ENCODE measurements at places on chromosomes 13 and 19.

GRCh38 chr19:19460258-19460731 lies 54.8 kb downstream of the GATAD2A start:
- DNase-seq = no peak

GRCh38 chr13:98216711-98217285 lies 39.7 kb upstream of the RNF113B start:
- DNase-seq = no peak

DNA sequence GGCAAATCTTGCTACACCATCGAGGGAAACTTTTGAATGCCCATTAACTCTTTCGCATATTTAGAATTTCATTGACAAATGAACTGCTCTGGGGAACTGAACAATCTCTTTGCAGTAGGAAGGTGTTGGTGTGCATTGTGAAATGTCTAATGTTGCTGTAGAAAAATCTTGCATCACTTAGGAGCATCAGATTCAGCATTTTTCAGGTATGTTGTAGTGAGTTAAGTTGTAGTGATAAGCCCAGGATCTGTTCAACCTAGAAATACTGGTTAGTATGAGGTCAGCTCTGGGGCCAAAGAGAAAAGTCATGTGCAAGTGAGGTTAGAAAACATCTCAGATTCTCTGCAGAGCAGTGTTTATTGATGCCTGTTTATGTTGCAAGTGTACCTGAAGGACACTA lies 4.1 kb downstream of the FRY start:
- no peak for DNase-seq

GRCh38 chr13:37495046-37495445 lies 103.5 kb downstream of the POSTN start:
- DNase-seq = no peak

DNA sequence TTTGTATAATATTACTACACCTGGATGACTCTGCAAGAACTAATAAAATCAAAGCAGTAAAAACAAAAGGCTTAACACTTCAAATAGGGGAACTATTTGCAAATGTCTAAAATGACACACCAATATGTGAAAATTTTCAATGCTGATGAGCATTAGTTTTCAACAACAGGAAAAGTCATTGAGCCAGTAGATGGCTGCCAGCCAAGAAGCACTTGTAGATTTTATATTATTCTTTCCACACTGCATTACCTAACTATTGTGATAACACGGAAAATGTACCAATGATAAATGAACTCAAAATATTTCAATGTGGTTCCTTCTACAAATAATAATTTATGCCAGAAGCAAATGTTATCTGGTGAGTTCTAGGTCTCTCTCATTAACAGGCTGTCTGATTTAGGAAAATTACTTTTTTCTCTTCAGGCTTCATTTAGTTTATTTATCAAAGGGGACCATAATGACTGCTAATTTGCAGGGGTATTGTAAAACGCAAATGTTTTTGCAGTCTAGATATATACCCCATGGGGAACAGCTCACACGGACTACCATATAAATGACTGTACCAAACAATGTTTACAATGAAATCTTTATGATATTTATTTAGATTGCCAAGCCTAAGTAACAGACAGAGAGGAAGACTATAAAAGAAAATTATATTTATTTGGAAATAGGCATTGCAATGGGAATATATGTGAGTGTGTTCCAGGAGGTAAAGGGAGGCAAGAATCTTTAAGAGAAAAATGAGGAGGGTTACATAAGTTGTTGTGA lies 407.8 kb downstream of the LIG4 start:
- DNase-seq = no peak

- DNase-seq = no peak
These were observed 3.1 kb downstream of the NCAN start for GRCh38 chr19:19214892-19215291.

DNA sequence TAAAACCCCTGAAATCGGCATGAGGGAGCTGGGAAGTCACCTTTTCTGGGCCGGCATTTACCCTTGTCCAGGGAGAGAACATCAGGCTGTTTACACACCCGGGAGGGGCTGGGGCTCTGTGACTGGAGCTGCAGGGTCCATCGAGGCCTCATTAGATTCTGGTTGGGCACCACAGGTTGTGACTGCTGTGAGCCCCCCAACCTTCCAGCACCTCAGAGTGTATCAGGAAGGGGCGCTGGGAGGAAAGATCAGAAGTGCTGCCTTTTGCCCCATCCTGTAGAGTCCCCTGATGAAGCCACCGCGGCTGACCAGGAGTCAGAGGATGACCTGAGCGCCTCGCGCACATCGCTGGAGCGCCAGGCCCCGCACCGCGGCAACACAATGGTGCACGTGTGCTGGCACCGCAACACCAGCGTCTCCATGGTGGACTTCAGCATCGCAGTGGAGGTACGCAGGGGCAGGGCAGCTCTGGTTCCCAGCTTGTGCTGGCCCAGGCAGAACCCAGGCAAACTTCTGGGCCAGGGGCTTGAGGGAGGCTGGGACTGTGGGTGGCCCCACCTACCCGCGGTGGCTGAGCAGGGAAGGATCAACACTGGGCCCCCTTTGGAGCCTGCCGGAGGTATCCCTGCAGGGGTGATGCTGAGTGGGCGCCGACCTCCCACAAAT lies 136.4 kb downstream of the STK24 start:
- DNase-seq = no peak

GRCh38 chr13:48571126-48571913 lies 38.4 kb upstream of the RCBTB2 start:
- DNase-seq = no peak

- DNase-seq = no peak
These were observed 27.6 kb downstream of the DHX34 start for GRCh38 chr19:47376589-47377144.

GRCh38 chr13:41418027-41418426 lies 39.3 kb upstream of the RGCC start:
- DNase-seq = no peak

GRCh38 chr13:36919171-36919832 lies 736 bp downstream of the SMAD9 start:
- no peak for DNase-seq

- no peak for DNase-seq
These were observed 158.1 kb downstream of the SUCLA2 start for GRCh38 chr13:47843005-47843404.

- DNase-seq = no peak
These were observed 688 bp downstream of the ZFP36 start for GRCh38 chr19:39407410-39407659.

DNA sequence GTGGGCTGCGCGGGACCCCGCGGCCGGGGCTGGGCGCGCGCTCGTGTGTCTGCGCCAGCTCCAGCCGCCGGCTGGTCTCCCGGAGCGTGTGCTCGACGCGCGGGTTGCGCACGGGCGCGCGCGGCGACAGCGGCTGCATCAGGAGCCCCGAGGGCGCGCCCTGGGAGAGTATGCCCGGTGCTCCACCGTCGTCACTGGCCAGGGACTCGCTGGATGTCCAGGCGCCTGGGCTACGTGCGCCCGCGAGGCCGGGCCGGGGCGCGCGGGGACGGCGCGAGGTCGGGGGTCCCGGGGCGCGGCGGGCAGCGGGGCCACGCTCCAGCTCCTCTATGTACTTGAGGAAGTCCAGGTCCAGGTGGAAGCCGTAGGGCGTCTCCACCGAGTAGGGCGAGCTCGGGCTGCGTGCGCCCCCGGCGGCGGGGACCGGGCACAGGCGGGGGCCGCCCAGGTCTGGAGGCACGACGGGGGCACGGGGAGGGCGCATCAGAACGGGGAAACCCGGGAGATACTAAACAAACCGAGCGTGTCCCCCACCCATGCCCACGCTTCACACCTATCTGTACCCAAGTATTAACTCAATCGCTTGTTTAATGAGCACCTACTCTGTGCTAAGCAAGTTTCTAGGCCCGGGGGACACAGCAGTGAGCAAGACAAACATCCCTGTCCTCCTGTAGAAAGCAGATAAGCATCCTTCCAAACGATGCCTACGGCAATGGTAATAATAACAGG lies 7.6 kb downstream of the KANK3 start:
- DNase-seq = no peak

DNA sequence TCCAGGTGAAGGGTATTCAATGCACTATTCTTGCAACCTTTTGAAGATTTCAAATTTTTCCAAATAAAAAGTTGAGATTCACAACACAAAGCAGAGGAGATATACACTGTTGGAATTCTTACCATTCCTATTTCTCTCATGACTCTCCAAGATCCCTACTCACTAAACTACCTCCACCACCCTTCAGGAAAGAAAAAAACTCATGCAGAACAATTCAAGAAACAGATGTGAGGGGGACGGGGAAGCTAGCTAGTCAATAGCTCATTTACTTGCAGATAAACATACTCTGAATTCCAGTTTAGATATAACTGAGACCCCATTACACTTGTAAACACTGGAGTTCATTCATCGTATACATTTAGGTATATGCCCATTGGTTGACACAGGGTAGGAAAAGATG lies 90.0 kb upstream of the SERP2 start:
- DNase-seq = no peak

- DNase-seq = no peak
These were observed 170.6 kb downstream of the POSTN start for GRCh38 chr13:37427843-37428494.

GRCh38 chr19:19817357-19817756 lies 4.2 kb downstream of the ZNF506 start:
- DNase-seq = peak; percentile 25

- DNase-seq = no peak
These were observed 69.0 kb downstream of the GGACT start for GRCh38 chr13:100519626-100520025.

DNA sequence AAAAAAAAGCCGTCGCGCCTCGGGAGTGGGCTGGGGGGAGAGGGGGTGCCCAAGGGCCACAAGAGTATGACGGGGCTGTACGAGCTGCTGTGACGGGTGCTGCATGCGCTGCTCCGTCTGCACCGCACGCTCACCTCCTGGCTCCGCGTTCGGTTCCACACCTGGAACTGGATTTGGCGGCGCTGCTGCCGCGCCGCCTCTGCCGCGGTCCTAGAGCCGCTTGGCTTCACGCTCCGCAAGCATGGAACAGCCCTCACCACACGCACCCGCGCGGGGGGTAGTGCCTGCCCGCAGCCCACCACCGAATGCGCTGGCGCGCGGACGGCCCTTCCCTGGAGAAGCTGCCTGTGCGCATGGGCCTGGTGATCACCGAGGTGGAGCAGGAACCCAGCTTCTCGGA lies 18.8 kb downstream of the C1QTNF9 start:
- no peak for DNase-seq

GRCh38 chr19:2027361-2027760 lies 11.8 kb upstream of the BTBD2 start:
- DNase-seq = no peak

DNA sequence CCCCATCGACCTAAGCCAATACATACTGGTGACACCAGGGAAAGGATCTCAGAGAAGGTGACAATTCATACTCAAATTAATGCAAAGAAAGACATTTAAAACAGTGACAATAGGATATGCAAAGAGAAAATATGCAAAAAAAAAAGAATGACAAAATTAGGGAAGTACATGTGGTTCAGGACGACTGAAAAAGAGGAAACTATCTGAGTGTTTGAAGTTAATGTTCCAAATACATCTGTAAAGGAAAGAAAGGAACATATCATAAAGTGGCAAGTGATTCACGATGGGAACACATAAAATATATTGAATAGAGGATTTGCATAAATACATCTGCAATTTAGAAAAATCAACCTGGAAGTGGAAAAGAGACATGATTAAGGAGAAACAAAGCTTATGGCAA lies 441.4 kb downstream of the SLITRK5 start:
- no peak for DNase-seq

GRCh38 chr19:310141-310651 lies 19.0 kb upstream of the PLPP2 start:
- no peak for DNase-seq

- DNase-seq = no peak
These were observed 73.4 kb downstream of the SOX1 start for GRCh38 chr13:112140366-112140765.

DNA sequence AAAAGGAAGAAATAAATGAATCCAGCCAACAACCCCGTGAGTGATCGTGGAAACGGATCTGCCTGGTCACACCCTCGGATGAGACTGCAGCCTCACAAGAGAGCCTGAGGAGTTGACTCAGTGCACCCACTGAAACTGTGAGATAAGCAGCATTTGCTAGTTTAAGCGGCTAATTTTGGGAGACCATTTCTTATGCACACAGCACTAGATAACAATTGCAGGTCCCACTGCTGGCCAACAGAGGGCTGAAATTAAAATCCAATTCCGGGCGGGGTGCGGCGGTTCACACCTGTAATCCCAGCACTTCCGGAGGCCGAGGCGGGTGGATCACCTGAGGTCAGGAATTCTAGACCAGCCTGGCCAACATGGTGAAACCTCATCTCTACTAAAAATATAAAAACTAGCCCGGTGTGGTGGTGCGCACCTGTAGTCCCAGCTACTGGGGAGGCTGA lies 3.6 kb downstream of the UQCR11 start:
- no peak for DNase-seq

GRCh38 chr13:26539738-26540292 lies 17.7 kb upstream of the WASF3 start:
- DNase-seq = no peak

DNA sequence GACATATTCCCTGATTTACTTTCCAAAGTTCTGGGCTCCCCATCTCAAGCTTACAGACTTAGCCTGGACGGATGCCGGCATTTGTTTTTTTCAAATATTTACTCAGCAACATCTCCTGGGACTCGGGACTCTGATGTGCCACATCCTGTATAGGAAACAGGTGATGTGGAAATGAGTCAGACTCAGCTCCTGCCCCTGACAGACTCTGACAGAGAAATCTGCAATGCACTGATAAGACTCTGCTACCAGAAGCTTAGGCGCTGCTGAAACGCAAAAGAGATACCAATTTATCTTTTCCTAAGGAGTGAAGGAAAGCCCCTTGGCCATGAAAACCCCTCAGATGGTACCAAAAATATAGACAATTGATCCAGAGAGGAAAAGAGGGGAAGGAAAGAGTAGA lies 16.2 kb downstream of the LAIR2 start:
- DNase-seq = no peak

DNA sequence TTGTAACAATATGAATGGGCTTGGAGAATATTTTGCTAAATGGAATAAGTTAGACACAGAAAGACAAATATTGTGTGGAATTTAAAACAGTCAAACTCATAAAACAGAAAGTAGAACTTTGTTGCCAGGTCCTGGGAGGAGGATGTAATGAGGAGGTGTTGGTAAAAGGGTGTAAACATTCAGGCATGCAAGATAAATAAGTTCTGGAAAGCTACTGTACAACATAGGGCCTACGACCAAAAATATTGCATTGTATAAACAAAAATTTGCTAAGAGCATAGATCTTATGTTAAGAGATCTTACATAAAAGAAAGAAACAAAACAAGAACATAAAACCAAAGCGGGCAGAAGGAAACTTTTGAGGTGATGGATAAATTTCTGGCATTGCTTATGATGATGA lies 1907.8 kb upstream of the PCDH20 start:
- DNase-seq = no peak

GRCh38 chr13:40933508-40934204 lies 85.5 kb downstream of the ELF1 start:
- DNase-seq = no peak

- DNase-seq = no peak
These were observed 1077.7 kb upstream of the SLC10A2 start for GRCh38 chr13:104143760-104144416.

DNA sequence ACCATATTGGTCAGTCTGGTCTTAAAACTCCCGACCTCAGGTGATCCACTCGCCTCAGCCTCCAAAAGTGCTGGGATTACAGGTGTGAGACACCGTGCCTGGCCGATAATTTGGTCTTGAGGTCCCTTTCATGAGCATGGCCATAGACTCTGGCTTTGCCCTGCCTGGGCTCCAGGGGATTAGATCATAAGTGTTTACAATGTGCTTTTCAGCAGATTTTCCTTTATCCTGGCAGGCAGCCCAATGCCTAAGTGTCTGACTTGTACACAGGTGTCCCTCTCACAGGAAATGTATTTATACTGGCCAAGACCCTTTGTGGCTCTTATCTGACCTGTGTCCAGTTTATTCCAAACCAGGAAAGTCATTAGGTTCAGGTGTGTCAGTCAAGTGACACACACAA lies 15.9 kb downstream of the BCAM start:
- no peak for DNase-seq

Measured in activated T-helper 1 cell treated with Interleukin-2 at 50 U/mL for 16 hours (primary cell).